ENCODE measurements at places on chromosomes 12 and 14. TPM values are rescaled to one million over a fixed set of nuclear protein-coding genes. Genes with fewer than 3 reads are reported as not detected.

DNA sequence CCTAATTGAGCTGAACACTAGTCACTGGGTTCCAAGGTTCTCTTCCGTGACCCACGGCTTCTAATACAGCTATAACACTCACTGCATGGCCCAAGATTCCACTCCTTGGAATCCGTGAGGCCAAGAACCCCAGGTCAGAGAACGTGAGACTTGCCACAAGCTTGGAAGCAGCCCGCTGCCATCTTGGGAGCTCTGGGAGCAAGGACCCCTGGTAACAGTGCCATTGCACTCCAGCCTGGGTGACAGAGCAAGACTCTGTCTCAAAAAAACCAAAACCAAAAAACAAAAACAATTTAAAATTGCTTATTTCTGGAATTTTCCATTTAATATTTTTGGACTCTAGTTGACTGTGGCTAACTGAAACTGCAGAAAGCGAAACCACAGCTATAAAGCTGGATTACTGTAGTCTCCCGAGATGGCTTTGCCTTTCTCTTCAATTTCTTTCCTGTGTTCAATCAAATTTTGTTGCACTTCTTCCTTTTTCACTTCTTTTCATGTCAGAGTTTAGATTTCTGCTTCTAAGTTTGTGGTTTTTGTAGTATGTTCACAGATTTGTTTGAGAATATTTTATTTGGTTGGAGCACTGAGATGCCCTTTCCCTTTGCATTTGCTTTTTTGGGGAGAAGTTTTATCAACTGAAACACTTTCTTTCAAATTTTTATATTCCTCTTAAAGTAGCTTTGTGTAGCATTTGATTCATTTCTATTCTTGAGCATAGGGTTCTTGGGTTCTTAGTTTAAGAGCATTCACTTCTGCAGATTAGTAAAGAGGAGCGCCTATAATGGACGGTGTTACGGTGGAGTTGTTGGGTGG, 44.6 kb downstream of the DDHD1 start:
- H3K36me3 ChIP-seq = no peaks in the 10 kb centered on the region
- peaks cover 3% of the 10 kb centered on the region for H3K4me1 ChIP-seq
- H3K4me3 ChIP-seq = peak overlapping the region; percentile 15
- no peak for DNase-seq

GRCh38 chr12:145369-145960, 68.5 kb downstream of the SLC6A12 start:
- no peak overlapping the region for H3K4me3 ChIP-seq
- no peak overlapping the region for H3K27ac ChIP-seq
- no peaks in the 10 kb centered on the region for H3K27me3 ChIP-seq
- H3K4me1 ChIP-seq = peaks cover 4% of the 10 kb centered on the region

- H3K4me3 ChIP-seq = no peak overlapping the region
- no peak for DNase-seq
- no peaks in the 10 kb centered on the region for H3K36me3 ChIP-seq
- no peaks in the 10 kb centered on the region for H3K27me3 ChIP-seq
- no peaks in the 10 kb centered on the region for H3K4me1 ChIP-seq
Measured at GRCh38 chr12:80684077-80684495, 23.3 kb upstream of the MYF6 start.

DNA sequence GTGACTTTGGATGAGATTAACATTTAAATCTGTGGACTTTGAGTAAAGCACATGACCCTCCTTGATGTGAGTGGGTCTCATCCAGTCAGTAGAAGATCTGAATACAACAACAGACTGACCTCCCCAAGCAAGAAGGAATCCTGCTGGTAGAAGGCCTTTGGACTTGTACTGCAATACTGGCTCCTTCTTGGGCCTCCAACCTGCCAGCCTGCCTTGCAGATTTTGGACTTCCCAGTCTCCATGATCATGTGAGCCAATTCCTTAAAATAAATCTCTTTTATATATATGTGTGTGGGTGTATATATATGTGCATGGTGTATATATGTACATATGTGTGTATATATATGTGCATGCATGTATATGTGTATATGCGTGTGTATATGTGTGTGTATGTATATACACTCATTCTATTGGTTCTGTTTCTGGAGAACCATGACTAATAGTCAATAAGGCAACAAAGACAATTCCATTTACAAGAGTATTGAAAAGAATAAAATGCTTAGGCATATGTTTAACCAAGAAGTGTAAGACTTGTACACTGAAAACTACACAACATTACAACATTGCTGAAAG, 183.8 kb downstream of the STXBP6 start:
- H3K4me1 ChIP-seq = no peaks in the 10 kb centered on the region
- DNase-seq = no peak
- no peak overlapping the region for H3K4me3 ChIP-seq

DNA sequence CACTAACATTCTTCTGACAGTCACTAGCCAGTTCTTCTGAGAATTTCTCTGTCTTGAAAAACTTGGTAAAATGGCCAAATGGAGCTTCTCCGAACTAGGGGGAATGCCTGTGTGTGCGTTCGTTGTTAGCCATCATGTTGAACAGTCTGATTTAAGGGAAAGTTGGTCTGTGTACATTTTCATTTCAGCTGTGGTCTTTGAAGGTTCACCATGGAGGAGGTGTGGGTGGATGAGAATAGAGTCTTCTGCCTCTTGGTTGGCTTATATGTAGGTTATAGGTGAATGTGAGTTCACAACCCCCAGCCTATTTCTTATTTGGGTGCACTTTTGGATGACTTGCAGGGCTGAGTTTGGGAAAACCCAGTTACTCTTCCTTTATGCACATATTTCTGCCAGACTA, 12.9 kb downstream of the ETV6 start:
- peaks cover 5% of the 10 kb centered on the region for H3K4me1 ChIP-seq
- no peaks in the 10 kb centered on the region for H3K36me3 ChIP-seq
- no peak for DNase-seq
- H3K27ac ChIP-seq = no peak overlapping the region
- no peaks in the 10 kb centered on the region for H3K27me3 ChIP-seq

- no peaks in the 10 kb centered on the region for H3K4me1 ChIP-seq
- H3K36me3 ChIP-seq = no peaks in the 10 kb centered on the region
- H3K27ac ChIP-seq = no peak overlapping the region
- no peak for DNase-seq
- H3K27me3 ChIP-seq = no peaks in the 10 kb centered on the region
Measured at GRCh38 chr14:87579036-87579435, 413.9 kb downstream of the GALC start.

DNA sequence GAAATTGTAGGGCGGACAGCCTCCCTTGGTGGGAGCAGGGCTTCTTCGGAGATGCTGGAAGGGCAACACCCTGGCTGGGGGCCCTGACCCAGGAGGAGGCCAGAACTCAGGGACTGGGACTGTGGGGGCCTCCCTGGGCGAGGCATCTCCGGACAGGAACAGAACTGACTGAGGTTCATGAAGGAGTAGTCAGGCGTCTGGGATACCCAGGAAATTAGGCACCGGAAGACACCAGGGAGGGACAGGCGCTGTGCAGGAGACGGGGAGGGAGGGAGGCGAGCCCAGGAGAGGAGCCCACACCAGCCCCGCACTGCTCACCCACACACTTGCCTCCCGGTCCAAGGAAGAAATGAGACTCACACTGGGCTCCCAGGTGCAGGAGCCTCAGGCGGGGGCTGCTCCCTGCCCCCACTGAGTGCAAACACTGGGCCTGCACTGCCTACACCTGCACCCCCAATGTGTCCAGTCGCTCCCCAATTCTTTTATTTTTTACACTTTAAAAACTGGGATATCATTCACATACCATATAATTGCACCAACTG, 262.6 kb upstream of the SFSWAP start:
- DNase-seq = no peak
- H3K4me3 ChIP-seq = no peak overlapping the region
- H3K27ac ChIP-seq = no peak overlapping the region
- no peaks in the 10 kb centered on the region for H3K27me3 ChIP-seq
- no peaks in the 10 kb centered on the region for H3K4me1 ChIP-seq

GRCh38 chr12:6772726-6773589, 638 bp downstream of the LAG3 start:
- peaks cover 10% of the 10 kb centered on the region for H3K36me3 ChIP-seq
- DNase-seq = no peak
- H3K27ac ChIP-seq = no peak overlapping the region

GRCh38 chr14:25848601-25849000, 749.2 kb downstream of the NOVA1 start:
- no peaks in the 10 kb centered on the region for H3K4me1 ChIP-seq
- no peak for DNase-seq
- no peaks in the 10 kb centered on the region for H3K27me3 ChIP-seq
- H3K4me3 ChIP-seq = no peak overlapping the region

DNA sequence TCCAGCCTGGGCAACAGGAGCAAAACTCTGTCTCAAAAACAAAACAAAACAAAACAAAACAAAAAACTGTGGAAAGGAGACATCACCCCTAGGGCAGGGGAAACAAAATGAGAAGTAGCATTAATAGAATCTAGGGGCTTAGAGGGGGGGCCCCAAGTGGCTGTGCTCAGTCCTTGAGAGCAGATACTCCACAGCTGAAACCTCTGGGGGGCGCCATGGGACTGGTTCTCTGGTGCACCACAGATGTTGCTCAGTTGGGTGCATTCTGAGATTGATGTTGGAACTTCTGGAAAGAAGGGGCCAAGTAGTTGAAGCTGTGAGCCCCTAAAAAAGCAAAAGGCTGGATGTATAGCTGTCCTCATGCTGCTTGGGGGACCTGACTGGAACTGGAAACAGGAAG, 11.8 kb upstream of the SYNE2 start:
- peak; percentile 21 for DNase-seq
- no peaks in the 10 kb centered on the region for H3K36me3 ChIP-seq
- no peaks in the 10 kb centered on the region for H3K4me1 ChIP-seq
- no peak overlapping the region for H3K27ac ChIP-seq

- no peaks in the 10 kb centered on the region for H3K36me3 ChIP-seq
- H3K27ac ChIP-seq = no peak overlapping the region
- no peaks in the 10 kb centered on the region for H3K4me1 ChIP-seq
- H3K4me3 ChIP-seq = no peak overlapping the region
- DNase-seq = no peak
- H3K27me3 ChIP-seq = no peaks in the 10 kb centered on the region
Measured at GRCh38 chr14:91078095-91078737, 17.8 kb upstream of the RPS6KA5 start.

DNA sequence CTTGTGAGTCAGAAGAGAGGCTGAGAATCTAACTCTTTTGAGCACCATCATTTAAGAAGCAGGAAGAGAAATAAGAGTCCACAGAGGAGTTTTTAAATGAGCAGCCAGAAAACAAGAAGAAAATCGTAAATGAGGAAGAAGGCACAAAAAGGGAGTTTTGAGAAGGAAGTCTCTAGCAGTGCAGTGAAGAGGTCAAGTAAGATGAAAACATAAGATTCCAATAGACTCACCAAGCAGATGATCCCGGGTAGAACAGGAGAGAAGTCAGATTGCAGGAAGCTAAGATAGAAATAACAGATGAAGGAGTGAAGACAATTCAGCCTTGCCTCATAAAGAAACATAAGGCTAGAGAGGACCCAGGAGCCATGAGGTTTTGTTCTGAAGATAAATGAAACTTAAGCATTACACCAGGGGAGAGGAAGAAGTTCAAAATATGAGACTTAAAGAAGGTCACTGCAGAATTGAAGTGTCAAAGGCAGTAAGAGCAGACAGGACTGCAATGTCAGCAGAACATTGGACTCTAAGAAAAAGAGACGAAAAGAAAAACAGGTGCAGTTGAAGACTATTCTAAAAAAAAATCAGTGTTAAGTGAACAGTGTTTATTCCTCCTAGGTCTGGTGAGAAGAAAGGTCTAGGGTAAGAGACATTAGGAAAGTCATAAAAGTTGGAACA, 229.0 kb downstream of the SEC23A start:
- H3K4me1 ChIP-seq = no peaks in the 10 kb centered on the region
- H3K27me3 ChIP-seq = no peaks in the 10 kb centered on the region
- no peak for DNase-seq

DNA sequence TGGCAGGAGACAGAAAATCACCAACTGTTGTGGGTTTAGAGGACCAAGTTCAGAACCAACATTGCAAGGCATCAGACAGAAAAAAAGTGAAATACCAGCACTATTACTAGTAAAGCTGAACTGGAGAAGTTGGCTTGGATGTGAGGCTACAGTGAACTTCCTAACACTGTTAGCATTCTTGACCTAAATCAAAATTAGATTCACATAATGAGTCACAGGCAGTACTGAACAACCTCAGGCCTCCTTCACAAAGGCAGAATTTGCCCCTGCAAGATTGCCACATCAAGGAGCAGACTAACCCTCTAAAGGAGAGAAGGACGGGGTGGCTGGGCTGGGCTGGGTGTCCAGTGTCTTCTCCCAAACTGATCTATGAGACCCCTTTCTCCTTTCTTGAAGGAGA, 539.7 kb downstream of the SNAPC1 start:
- no peak overlapping the region for H3K4me3 ChIP-seq
- H3K27me3 ChIP-seq = no peaks in the 10 kb centered on the region
- H3K27ac ChIP-seq = no peak overlapping the region
- DNase-seq = no peak
- H3K36me3 ChIP-seq = no peaks in the 10 kb centered on the region

DNA sequence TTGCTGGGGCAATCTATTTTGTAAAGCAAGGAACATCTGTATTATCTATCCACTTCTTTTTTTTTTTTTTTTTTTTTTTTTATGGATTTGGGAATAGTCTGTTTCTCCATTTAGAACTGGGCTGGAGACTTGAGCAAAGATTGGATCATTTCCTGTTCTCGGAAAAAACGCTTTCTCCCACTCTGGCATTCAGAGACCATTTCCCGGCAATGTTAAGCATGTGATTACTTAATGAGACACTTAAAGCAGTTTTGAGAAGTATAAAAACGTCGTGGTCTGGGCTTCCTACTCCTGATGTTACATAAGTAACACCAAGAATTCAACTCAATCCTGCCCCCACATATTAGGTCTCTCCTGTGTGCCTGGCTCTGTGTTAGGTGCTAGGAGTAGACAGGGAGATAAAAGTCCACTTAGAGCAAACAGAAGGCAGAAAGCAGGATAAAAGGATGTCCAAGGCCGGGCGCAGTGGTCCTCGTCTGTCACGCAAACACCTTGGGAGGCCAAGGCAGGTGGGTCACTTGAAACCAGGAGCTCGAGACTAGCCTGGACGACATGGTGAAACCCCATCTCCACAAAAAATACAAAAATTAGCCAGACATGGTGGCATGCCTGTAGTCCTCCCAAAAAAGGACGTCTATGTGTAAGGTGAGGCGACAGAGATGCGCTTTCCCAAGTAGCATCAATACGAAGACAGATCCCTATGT, 152.1 kb upstream of the GSC start:
- DNase-seq = no peak
- H3K27ac ChIP-seq = no peak overlapping the region
- no peak overlapping the region for H3K4me3 ChIP-seq
- no peaks in the 10 kb centered on the region for H3K36me3 ChIP-seq
- no peaks in the 10 kb centered on the region for H3K27me3 ChIP-seq

The DTX1 gene
- total RNA-seq = 22.8 TPM

The SMAGP gene
- 8.1 TPM for total RNA-seq

The KRT6B gene
- total RNA-seq = not detected

The INHBC gene
- total RNA-seq = 69.3 TPM

The RILPL2 gene
- 2.7 TPM for total RNA-seq

The PPM1A gene
- total RNA-seq = 39.2 TPM
